GM12864 (cell line): ENCODE measurements at places on chromosomes 1 and 21.

DNA sequence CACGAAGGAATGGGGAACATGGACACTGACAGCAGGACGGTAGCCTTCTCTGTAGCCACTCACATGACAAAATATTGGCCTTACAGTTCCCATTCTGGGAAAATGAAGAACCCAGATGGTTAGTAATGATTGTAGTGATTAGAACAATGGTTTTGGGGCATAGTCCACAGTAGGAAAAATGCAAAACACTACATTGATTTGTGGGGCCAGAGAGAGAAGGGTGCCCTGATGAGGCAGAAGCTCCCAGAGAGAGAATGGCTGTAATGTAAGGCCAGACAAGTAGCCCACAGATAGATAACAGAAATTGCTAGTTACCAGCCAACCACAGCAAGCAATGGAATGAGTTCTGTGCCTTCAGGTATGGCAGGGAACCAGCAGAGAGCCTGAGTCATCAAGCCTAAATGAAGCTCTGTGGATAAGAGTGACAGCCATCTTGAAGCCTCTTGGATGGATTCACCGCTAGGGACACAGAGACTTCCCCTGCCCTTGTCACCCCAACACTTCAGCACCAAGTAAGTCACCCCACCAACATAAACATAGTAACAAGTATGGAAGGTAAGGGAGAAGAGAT is 206.1 kb downstream of the BACH1 start:
- DNase-seq = no peak

DNA sequence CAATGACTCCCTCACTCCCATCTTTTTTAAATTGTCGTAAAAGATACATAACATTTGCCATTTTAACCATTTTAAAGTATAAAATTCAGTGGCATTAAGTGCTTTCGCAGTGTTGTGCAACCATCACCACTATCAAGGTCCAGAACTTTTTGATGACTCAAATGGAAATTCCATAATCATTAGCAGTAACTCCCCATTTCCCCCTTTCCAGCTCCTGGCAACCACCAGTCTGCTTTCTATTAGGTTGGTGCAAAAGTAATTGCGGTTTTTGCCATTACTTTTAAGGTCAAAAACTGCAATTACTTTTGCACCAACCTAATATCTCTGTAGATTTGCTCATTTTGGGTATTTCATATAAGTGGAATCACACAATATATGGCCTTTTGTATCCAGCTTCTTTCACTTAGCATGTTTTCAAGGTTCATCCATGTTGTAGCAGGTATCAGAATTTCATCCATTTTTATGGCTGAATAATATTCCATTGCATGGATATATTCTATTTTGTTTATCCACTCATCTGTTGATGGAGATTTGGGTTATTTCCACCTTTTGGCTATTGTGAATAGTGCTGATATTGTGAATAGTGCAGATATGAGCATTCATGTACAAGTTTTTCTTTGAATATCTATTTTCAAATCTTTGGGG is 159.7 kb downstream of the HIVEP3 start:
- no peak for DNase-seq

DNA sequence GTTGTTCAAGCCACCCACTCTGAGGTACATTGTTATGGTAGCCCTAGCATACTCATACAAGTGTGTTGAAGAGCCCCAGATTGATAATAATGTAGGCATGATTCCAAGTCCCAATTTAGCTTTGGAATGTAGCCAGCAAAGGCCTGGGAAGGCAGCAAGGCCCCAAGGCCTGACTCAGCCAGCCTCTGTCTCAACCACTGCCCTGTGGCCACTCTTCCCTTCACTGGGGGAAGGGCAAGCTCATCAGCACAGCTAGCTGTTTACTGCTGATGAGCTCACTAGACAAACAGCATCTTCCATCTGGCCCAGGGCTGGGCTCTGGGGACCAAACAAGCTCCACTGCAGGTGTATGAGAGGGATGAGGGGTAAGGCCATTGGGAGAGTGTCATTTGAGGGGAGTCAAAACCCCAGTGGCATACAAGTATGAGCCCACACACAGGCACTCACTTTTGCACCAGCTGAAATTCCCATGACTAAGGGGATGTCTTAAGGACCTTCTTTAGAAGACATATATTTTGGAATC is 2.2 kb upstream of the IRF6 start:
- DNase-seq = no peak

DNA sequence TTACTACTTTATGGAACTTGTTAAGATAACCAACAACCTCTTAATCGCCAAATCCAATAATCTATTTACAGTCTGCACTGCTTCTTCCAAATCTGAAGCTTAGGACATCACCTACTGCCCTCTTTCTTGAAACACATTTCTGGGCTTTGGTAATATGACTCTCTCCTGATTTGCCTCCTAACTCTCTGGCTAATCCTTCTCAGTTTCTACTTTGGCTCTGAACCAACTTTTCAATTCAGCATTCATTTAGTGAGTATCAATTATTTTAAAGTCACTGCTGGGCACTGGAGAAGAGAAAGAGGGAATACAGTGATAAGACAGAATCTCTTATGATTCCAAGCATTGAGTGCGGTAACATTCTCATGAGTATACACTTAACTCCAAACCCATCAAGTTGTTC is 275.0 kb downstream of the AKT3 start:
- DNase-seq = no peak

DNA sequence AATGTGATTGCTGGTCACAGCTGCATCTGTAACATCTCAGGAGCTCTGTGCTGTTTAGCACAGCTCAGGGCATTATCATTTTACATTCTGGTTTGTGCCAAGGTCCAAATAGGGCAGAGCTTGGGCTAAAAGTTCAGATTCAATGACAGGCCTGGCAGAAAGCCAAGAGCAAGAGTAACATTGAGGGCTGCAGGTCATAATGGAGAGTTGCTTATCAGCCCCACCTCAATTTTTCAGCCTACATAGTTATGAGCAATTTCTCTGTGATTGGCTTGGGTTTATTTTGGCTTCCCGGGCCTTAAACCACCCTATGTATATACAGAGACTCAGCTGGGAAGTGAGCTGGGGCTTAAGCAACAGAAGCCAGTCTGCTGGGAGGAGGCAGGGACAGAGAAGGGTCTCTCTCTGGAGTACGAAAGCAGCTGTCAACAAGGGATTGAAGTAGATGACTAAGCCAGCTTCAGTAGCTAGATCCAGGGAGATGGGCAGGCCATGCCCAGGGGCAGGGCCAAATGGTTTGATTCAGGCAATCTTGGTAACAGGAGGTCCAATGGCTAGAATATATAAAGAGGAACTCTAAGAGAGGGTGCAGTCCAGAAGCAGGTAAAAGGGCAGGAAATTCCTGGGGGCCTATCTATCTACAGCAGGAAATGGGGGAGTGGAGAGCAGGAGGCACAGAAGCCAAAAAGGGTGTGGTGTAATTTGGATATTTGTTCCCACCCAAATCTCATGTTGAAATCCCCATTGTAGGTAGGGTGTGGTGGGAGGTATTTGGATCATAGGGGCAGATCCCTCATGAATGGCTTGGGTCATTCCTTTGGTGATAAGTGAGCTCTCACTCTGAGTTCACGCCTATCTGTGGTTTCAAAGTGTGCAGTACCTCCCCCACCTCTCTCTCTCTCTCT is 49.0 kb downstream of the BRINP2 start:
- no peak for DNase-seq

DNA sequence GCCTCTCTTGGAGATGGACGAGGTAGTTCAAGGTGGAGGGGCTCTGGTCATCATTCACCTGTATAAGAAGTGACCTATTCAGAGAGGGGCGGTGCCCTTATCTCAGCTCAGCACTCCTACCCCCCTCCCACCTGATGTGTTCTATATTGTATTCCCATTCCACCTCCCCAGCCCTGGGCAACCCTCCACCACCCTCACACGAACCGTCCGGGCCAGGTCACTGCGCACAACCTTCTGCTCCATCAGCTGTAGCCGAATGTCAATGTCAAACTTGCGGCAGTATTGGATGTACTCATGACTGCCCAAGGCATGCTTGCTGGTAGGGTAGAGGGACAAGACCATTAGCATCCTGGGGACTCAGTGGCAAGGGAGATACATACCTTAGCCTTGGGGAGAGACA is 34.3 kb downstream of the PIK3C2B start:
- no peak for DNase-seq

- no peak for DNase-seq
Observed at GRCh38 chr1:71667216-71667615, 586.4 kb upstream of the ZRANB2 start.

DNA sequence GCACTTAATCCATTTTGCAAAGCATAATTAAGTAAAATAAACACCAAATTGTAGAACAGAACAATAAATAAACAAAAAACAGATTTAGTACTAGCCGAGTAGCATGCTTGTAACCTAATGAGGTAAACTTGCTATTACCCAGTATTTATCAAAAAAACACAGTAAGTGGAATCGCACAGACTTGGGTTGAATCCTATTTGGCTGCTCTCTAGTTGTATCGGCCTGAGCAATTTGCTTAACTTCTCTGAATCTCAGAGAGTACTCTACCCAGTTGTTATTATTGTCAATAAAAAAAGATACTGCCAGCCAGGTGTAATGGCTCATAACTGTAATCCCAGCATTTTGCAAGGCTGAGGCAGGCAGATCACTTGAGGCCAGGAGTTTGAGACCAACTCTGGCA is 664.3 kb downstream of the ADGRL2 start:
- no peak for DNase-seq

DNA sequence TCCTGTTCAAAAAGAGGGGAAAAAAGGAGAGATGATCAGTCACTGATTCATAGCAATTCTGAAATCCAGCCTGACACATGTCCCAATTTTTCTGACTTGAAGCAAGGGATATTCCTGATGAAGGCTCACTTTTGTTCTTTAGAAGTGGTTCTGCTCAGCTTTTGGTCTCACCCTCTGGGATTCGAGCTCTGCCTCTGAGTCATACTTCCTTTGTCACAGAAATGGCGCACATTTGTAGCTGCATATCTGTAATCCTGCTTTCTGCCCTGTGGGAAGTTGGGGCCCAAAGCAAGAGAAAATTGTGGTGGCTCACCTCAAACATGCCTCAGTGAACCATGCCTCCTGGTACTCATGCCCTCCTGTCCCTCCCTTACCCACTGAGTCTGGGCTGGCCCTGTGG is 22.3 kb upstream of the FAM78B start:
- DNase-seq = no peak

DNA sequence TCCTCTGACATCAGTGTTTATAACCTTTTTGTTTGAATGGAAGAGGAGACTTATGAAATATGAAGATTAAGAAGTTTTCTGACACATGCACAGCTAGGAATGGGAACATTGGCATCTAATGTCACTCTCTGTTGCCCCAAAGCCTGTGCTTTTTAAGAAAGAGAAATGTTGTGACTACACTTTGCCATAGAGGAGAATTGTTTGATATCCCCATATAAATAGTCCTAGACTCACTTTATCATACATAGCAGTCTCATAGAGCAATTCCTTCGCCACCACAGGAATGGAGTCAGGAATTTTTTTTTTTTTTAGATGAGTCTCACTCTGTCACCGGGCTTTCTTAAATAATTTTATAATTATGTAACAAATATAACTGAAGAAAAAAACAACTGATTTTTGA is 1.5 kb downstream of the KRTAP21-3 start:
- DNase-seq = no peak

DNA sequence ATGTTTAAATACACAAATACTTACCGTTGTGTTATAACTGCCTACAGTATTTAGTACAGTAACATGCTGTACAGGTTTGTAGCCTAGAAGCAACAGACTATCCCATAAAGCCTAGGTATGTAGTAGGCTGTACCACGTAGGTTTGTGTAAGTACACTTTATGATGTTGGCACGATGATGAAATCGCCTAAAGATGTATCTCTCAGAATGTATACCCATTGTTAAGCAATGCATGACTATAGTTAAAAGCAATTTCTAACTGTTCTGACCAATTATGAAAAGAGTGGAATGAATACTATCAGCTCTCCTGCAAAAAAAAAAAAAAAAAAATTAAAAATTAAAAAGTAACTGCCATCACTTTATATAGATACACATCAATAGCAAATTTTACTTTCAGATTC is 11.4 kb downstream of the HP1BP3 start:
- no peak for DNase-seq

DNA sequence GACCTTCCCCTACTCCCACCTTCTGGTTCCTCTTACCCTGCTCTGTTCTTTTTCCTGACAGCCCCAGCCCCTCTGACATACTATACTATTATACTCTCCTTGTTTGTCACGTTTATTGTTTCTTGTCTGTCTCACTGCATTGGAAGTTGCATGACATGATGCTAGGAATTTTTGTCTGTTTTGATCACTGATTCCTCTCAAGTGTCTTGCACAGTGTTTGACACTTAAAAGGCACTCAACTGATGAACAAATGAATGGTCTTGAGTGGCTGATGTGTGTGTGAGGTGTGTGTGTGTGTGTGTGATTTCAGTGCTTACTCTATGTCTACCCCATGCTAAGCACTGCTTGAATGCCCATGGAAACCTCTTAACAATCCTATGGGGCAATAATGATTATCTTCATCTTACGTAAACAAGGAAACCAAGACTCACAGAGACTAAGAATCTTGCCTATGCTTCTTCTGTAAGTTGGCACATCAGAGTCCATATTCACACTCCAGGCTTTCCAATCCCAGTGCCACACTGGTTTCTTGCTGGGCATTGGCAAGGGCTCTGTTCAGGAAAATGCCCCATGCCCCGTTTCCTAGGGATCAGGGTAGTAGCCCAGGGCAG is 59.7 kb downstream of the ATP1A1 start:
- no peak for DNase-seq

- DNase-seq = no peak
Observed at GRCh38 chr1:208528578-208529240, 284.5 kb upstream of the PLXNA2 start.

DNA sequence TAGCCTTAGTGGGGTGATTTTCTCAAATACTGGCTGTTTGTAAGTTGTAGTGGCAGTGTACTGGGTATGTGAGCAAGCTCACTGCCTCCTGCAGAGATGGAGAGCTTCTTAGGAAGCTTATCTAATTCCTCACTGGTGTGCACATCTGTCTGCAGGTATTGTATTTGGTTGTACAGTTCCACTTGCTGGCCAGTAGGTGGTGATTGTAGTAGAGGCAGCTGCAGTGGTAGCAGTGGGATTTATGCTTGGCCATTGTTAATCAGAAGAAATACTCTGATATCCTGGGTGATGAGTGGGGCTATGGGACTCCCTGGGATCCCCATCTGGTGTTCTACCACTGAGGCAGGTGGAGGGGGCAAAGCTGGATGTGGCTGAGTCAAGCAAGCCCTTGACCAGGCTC is 276.1 kb upstream of the SPAG17 start:
- no peak for DNase-seq

DNA sequence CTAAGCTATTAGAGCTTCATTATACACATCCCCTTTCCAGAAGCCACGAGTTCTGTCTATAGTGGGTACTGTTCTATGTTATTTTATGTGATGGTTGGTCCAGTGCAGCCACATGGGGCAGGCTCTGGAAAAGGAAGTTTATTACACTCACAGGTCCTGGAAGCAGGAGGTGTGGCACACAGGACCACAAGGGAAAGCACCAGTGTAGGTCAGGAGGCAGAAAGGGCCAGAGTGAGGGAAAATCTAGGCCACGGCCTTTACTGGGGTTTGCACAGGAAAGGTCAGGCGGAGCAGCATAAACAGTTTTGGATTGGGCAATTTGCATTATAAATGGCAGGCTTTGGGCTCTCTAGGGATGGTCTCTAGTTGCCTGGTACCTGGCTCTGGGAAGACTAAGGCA is 21.8 kb upstream of the CNIH3 start:
- no peak for DNase-seq

- DNase-seq = no peak
Observed at GRCh38 chr1:52672946-52673345, 25.2 kb downstream of the COA7 start.

GRCh38 chr21:42991992-42992740 is 17.8 kb downstream of the PKNOX1 start:
- no peak for DNase-seq

GRCh38 chr1:82317671-82318070 is 516.9 kb downstream of the ADGRL2 start:
- no peak for DNase-seq

GRCh38 chr1:227388214-227389168 is 70.2 kb upstream of the CDC42BPA start:
- no peak for DNase-seq
